ENCODE measurements at places on chromosomes 5 and 9.

GRCh38 chr5:179273073-179273435, 72.2 kb downstream of the ADAMTS2 start:
- no peak for DNase-seq

GRCh38 chr5:131684595-131684994, 49.6 kb upstream of the RAPGEF6 start:
- peak; percentile 20 for DNase-seq

DNA sequence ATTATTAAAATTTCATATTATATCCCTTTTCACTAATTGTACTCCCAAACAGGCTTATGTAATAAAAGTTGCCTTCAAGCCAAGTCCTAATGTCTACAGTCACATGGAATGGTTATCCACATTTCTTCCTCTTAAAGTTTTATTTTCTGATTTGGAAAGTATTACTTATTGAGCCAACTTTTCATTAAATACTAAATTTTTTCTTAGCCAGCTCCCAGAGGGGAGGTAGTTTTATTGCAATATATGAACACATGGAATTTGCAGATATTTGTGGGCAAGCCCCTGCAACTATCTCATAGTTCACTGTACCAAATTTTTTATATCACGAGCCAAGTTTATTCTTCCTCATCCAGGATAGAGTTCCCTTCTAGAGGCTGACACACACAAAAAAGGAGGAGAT, 332.8 kb upstream of the PTGER4 start:
- DNase-seq: no peak

DNA sequence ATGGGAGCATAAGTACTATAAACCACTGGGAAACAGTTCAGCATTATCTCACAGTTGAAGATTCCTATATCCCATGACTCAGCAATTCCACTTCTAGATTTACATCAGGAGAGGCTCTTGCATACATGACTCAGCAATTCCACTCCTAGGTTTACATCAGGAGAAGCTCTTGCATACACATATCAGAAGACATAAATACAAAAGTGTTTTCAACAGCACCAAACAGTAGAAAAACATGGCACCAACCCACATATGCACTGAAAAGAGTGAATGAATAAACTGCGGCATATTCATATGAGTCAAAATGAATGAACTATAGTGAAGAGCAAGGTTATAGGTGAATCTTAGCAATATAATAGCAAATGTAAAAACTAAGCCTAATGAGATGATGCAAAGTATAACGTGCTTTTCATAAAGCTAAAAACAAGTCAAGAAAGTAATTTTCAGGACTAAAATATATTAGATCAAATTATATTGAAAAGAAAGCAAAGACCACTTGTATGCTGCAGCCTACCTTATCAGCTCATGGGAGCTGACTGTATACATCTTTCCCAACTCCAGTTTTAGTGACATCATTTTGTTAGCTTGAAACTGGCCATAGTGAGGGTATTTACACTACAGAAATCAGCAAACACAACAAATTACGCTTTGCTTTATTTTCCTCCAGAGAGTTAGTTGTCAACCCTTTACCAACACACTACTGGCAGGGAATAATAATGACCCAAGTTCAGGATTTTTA, 95.8 kb downstream of the ANKRD18B start:
- DNase-seq: peak; percentile 84

GRCh38 chr9:124254261-124254682, 3.5 kb upstream of the NEK6 start:
- DNase-seq: no peak

- DNase-seq: no peak
Measured at GRCh38 chr9:126614455-126615244, 922 bp downstream of the LMX1B start.

DNA sequence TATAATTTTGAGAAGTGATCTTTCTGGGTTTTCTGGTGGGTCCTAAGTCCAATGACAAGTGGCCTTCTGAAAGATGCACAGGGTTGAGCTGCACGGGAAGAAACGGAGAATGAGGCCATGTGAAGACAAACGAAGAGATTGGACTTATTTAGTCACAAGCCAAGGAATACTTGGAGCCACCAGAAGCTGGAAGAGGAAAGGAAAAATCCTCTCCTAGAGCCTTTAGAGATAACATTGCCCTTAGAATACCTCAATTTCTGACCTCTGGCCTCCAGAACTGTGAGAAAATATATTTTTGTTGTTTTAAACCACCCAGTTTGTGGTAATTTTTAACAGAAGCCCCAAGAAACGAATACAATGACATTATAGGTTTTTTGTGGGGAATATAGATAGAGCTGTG, 360.5 kb upstream of the TARS1 start:
- DNase-seq: no peak

GRCh38 chr5:91419571-91420537, 36.7 kb upstream of the ARRDC3 start:
- peak; percentile 54 for DNase-seq

- no peak for DNase-seq
Measured at GRCh38 chr5:81904166-81904565, 67.7 kb upstream of the ATG10 start.

- DNase-seq: no peak
Measured at GRCh38 chr5:115429345-115429940, 115.1 kb downstream of the FEM1C start.
